Stimulated activated naive CD8-positive, alpha-beta T cell treated with anti-CD3 and anti-CD28 coated beads, Interleukin-15, Interleukin-2, amounts not matched to agents 100 U/mL and 50 U/mL, for 24 hours (primary cell): ENCODE measurements at places on chromosomes 4 and X.

DNA sequence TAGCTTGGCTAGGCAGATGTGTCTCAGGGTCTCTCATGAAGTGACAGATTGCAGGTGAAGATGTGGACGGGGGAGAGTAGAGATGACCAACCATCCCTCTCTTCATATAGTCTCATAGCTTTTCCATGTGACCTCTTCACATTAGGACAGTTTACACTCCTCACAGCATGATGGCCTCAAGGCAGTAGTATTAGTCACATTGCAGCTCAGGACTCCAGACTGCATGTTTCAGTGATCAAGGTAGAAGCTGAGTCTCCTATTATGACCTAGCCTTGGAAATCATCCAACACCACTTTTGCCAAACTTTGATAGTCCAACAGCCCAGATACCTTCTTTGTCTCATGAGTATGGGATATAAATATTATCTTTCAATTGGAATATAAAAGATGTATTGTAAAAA, 147.7 kb downstream of the GASK1B start:
- no peak for DNase-seq

GRCh38 chrX:15241301-15241700, 28.6 kb downstream of the ASB9 start:
- no peak for DNase-seq

- no peak for DNase-seq
These were observed 19.0 kb downstream of the PHKA2 start for GRCh38 chrX:18964901-18965300.

DNA sequence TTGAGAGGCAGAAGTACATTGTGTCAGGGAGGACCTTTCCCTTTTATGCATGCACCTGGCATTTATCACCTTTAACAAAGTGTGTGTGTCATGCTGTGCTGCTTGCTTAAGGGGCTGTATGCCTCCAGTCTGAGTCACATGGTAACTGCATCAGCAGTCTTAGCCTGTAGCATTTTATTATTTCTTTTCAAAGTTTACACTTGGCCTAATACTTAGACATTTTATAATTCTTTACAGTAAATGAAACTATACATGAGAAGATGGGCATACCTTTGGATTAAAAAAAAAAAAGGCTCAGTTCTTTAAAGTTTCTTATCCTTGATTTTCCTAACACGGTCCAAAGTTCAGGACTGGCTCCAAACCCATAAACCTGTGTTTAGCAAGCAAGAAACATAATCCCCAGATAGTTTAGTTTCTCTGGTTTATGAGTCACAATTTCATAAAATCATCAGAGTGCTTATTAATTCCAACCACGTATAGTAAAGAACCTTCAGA, 14.6 kb downstream of the NPNT start:
- no peak for DNase-seq

DNA sequence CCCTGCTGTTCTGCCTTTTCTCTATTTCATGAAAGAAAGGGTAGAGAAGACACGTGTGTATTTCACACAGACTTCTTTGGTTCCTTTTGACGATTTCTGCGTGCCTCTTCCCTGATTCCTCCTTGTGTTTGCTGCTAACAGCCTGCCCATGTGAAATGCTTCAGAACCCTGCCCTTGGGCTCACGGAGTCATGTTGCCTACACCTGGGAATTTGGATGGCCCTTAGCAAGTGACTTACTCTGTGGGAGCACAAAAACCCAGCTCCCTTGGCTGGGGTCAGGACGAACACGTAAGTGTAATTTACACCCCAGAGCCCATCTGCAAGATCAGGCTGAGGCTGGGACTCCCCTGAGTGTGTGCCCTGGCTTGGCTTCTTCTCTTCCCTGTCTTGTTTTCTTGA, 220.3 kb upstream of the BCOR start:
- no peak for DNase-seq

- no peak for DNase-seq
These were observed 93.6 kb downstream of the TASL start for GRCh38 chrX:30483996-30484395.
